Stromal cell of bone marrow (primary cell): ENCODE measurements at places on chromosomes 16 and 17.

DNA sequence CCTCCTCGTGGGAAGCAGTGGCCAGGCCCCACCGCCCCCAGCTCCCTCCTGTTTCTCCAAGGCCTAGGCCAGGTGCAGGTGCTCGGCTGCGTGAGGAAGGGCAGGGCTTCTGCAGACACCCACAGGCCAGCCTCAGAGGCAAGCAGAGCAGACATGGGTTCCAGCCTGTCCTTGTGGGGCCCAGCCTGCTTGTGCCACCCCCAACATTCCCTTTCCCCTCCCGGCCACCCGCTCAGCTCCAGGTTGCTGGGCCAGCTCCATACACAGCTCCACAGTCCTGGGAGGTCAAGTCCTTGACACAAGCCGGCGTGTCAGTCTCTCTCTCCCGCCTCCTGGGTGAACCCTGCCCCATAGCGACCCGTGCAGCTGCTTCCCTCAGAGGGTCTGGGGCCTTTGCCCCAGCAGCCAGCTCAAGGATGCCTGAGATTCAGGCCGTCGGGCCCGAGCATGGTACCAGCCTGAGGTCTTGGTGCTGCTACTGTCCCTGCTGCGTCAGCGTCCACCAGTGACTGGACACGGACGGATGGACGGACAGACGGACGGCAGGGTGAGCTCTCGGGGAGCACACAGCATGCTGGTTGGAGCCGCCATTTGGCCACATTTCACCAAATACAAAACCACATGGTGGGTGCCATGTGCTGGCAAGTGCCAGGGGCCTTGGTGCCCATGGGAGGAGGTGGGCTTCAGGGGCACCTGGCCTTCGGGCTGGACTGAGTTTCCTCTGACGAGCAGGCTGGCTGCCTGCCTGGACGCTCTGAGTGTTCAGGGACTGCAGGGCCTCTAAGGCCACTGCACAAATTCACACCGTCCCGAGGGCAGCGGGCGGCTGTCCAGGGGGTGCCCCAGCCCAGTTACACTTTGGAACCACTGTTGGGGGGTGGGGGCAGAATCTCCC lies 8.0 kb downstream of the SECTM1 start:
- no peak for DNase-seq

DNA sequence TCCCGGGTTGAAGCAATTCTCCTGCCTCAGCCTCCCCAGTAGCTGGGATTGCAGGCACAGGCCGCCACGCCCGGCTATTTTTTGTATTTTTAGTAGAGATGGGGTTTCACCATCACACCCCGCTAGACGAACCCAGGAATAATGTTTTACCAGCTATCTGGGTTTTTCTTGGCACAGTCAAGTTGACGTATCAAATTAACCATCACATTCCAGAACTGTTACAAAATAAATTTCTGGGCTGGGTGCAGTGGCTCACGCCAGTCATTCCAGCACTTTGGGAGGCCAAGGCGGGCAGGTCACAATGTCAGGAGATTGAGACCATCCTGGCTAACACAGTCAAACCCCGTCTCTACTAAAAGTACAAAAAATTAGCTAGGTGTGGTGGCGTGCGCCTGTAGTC lies 501.2 kb downstream of the SHISA9 start:
- DNase-seq = no peak

GRCh38 chr17:83099570-83100181 lies 20.3 kb downstream of the METRNL start:
- no peak for DNase-seq

GRCh38 chr17:60947543-60947942 lies 269.9 kb downstream of the BCAS3 start:
- no peak for DNase-seq

DNA sequence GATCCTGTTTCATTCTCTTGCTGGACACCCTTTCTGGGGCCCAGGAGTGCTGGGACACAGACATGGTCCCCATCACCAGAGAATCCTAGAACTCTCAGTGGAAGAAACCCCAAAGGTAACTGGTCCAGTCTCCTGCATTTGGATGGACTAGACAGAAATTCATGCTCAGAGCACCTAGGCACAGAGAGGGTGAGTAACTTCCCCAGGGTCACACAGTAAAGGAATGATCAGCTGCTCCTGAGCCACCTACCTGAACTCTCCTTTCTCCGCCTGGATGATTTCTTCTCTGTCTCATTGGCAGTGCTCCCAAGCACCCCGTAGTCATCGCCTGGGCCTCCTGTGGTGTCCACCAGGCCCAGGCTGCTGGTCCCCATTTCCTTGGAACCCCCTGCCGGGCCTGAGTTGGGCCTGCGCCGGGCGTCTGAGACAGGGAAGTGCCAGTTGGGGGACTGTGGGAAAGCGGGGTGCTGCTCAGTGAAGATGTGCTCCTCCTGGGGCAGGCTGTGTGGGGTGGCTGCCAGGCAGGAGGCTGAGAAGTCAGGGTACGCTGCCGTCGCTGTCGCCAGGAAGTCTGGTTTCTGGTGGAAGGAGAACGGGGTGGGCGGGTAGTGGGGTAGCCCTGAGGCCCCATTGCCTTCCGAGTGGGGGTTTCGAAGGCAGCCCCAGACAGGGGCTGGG lies 767 bp downstream of the MEOX1 start:
- no peak for DNase-seq

DNA sequence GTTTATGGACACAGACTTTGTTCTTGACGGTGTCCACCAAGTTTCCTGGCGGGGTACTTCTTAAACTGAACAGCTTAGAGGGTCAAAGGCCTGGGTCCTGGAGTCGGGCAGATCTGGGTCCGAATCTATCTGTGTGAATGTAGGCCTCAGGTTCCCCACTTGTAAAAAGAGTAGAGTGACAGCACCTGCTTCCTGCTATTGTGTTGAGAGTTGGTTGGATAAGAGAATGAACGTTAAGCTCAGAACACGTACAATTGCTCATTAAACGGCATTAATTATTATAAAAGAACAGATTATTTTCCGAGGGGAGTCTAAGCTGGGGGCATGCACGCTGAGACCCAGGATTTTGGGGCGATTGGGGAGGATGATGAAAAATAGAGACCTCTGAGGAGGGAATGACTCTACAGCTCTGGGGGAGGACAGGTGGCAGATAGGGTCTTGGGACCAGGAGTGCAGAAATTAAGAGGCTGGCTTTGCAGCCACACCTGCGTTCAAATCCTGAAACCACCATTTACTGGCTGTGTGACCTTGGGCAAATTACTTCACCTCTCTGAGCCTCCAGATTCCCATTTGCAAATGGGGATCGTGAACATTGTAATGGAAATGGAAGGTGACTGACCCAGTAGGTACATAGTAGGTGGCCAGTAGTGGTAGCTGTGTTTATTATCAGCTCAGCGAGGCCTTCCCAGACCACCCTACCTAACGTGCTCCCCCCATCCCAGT lies 862 bp downstream of the CLEC16A start:
- no peak for DNase-seq

DNA sequence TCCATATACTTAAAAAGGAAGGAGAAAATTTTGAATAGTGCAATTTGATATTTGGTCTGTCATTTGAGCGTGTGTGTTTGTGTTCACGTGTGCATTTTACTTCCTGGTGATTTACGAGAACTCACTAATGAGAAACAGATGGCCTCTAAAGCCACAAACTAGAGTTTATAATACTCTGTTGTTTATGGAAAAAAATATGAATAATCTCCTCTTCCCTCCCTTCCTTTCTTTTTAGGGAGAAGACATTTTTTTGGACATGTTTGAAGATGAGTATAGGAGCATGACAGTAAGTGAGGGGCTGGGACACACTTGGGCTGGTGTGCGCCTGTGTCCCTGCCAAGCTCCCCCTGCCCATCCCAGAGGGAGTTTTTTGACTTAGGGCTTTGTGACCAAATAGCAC lies 102.7 kb downstream of the CLEC16A start:
- peak; percentile 75 for DNase-seq

DNA sequence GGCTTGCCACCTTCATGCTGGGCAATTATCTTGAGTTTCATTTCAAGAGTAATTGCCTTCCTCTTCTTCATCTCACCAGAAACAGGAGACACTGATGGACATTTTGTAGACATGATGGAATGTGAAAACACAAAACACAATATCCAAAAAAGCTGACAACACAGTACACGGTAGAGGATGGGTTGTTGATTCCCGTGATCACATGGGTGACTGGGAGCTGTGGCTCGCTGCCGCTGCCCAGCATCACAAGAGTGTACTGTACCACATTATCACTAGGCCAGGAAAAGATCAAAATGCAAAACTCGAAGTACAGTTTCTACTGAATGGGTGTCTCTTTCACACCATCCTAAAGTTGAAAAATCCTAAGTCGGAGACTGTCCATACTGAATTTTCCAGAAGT lies 7.4 kb downstream of the PTRH2 start:
- DNase-seq = no peak

DNA sequence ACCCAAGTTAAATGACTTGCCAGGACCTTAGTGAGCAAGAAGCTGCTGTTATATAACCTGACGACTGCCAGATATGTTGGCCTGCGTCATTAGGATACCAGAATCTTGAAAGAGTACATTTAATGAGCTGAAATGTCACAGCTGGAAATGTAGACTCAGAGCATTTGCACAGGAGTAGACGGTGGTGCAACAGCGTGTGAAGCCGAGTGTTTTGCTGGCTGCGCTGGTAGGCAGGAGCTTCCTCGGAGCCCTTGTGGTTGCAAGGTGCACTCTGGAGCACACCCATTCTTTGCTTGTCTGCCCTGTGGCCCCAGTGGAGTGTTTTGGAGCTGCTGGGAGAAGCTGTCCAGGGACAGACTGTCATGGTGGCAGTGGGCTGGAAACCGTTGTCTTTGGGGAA lies 79.3 kb downstream of the BANP start:
- DNase-seq = no peak

- no peak for DNase-seq
Measured at GRCh38 chr16:1152123-1152638, 725 bp upstream of the CACNA1H start.

GRCh38 chr16:8173111-8173644 lies 417.1 kb downstream of the TMEM114 start:
- peak; percentile 1 for DNase-seq

DNA sequence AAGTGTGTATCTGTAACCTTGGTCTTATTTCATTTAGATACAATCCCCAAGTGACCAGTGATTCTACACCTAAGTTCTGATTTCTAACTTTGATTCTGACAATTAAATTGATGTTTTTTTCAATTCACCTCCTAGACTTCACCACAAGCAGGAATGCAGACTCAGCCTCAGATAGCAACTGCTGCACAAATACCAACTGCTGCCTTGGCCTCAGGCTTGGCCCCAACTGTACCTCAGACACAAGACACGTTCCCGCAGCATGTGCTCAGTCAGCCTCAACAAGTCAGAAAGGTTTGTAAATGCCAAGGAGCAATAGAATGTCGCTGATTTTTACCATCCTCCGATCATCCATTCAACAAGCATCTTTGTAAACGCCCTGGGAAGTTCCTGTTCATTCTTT lies 177.7 kb downstream of the MRTFB start:
- DNase-seq = no peak

GRCh38 chr17:55681342-55681700 lies 41.3 kb downstream of the TMEM100 start:
- no peak for DNase-seq
